ENCODE measurements at places on chromosomes 4 and X. TPM values are rescaled to one million over a fixed set of nuclear protein-coding genes. Genes with fewer than 3 reads are reported as not detected.

GRCh38 chr4:74660866-74661265 is 133.5 kb downstream of the BTC start:
- DNase-seq: no peak

DNA sequence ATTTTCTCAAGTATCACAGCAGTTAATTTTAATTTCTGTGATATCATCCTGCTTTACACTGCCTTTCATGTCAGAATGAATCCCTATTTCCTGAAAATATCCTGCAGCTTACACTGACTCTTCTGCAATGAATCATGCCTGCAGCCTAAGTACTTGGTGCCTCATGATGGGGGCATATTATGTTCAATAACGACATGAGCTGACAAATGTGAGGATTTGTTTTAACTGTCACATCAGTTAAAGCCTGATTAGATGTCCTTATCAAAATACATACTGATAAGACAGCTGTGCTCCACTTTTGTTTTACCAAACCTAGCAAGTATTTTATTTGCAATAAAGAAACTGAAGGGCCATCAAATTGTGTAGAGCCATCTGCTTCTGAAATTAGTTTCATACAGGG is 359.9 kb upstream of the AGA start:
- DNase-seq: no peak

DNA sequence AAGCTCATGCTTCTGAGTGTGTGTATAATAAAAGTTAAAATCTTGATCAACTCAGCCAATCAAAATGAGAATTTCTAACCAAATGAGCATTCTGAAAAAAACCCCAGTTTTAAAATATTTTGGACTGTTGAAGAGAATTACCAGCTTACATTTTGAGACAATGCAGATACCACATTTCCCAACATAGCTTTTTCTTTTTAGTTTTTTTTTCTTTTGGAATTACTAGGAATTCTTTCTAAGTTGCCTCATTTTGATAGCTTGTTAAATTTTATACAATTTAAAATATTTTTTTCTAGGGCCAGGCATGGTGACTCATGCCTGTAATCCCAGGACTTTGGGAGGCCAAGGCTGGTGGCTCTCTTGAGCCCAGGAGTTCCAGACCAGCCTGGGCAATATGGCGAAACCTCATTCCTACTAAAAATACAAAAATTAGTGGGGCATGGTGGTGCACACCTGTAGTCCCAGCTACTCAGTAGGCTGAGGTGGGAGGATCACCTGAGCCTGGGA is 2.2 kb downstream of the RP2 start:
- DNase-seq: no peak

DNA sequence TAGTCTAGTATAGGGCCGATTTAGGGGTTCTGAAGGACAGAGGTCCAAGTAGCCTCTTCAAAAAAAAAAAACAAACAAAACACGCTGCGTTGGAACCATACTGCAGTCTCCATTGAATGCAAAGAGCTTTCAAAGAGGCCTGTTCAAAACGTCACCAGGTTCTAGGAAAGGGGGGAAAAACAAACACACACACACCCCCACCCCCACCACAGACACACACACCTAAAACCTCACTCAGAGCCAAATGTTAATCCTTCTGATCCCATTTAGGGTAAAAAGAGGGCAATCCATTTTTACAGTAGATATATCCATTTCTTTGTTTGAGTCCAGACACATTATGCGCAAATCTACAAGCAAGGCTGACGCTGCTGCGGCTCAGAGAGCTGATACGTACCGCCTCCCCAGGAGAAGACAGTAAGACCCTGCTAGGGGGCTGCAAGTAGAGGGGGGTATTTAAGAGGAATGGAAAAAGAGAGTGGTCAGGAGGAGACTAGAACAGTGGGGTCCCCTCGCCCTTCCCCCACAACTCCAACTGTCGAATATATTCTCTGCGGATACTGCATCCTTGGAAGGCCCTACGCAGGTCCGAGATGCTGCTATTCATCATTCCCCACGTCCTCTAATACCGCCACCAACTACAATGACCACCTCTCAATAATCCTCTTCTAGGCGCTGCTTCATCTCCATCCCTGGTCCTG is 1.3 kb downstream of the NKRF start:
- no peak for DNase-seq

- DNase-seq: peak; percentile 70
These were observed 47.8 kb downstream of the CRLF2 start for GRCh38 chrX:1164322-1165288.

- no peak for DNase-seq
These were observed 190.6 kb upstream of the RBPJ start for GRCh38 chr4:26130173-26130572.

- DNase-seq: no peak
These were observed 2.4 kb upstream of the FAM50A start for GRCh38 chrX:154441564-154441963.

DNA sequence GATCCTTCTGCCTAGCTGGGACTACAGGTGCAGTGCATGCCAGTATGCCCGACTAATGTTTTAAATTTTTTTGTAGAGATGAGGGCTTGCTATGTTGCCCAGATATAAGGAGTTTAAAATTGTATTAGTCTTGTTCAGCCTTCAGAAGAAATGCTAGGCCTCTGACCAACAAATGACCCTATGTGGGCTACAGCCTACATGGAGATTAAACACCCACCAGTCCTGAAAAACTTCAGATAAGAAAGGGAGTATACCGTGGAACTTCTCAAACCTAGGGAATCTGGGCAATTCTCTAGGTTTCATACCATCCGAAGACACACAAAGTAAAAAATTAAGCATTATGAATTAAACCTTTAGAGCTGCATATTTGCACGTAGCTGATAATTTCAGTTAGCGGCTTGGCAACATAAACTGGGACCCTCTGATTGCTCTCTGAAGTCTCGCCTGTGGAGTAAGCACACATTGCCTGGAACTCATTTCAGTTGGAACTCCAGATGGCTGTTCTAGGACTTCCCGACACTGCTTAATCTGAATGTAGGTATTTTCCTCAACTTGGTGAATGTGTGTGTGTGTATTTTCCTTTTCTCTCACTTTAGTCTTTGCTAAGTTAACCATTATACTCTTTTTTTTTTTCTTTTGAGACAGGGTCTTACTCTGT is 33.0 kb downstream of the MOB1B start:
- DNase-seq: no peak

DNA sequence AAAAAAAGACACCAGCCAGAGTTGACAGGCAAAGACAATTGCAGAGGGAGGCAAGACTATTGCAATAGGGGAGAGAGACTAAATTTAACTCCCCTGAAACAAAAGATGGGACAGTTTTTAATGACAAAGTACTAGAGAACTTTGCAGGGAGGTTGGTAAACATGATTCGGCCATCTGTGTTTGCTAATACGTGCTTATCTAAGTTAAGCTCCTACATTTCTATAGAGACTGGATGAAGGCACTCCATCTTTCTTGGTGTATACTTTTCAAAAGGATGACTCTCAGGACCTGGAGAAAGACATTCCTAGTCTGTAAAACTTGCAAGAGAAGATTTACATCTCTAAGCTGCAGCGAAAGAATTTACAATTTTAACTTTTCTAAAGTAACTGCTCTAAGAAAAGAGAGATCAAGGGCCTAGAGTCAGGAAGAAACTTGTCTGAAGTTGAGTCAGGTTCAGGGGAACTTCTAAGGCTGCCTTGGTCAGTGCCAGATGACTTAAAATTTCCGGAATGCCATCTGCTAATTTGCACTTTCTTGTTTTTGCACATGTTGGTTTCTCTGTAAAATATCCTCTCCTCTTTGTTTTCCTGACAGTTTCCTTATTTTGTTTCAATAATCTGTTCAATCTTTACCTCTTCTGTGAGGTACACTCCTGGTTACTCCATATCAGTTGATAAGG is 10.6 kb downstream of the ADAM29 start:
- no peak for DNase-seq

GRCh38 chr4:38842994-38843393 is 13.6 kb downstream of the TLR6 start:
- DNase-seq: no peak

DNA sequence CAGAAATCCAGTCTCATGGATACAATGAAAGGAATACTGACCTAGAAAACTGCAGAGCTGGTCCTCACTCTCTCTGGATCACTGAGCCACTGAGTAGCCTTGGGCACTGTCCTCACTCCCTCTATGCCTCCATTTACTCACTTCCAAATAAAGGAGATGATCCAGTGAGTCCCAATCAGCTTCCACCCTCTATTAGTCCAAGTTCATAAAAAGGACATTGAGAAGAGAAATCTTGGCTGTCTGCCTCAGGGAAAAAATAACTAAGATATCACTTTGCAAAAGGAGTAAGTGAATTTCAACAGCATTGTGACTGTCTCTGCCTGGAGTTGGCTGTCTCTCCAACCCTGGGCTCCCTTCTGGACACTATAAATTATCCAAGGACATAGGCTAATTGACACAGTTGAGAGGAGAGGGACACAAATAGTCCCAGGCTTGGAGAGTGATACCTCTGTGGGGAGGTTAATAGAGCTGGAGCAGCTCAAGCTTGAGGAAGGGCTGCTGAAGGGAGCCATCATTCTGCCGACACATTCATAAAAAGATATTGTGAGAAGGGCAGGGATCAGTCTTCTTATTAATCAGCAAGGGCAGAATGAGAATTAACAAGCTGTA is 572.3 kb downstream of the RAB28 start:
- no peak for DNase-seq

DNA sequence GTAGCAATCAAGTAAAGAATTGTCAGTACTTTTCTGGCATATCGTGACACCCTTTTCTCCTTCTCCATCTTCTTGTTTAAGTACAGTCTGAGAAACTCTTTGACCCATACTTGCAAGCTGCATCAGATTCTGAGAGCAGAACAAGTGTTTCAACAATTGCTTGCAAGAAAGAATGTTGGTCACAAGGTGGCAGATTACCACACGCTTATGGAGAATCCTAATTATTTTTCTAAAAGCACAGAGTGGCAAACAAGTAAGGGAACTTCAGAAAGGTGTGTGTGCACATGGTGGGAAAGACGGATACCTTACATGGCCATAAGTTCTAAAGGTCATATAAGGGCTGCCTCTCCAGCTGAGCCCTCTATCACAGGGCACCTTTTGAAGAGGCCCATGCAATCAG is 136.4 kb upstream of the FGF13 start:
- no peak for DNase-seq

GRCh38 chr4:4377732-4378460 is 9.0 kb upstream of the NSG1 start:
- DNase-seq: peak; percentile 37

GRCh38 chr4:41287005-41287404 is 30.3 kb downstream of the UCHL1 start:
- no peak for DNase-seq

GRCh38 chrX:68183612-68184214 is 249.6 kb downstream of the OPHN1 start:
- no peak for DNase-seq

The DGKK gene
- total RNA-seq: not detected

The NEUROG2 gene
- not detected for total RNA-seq

The POLN gene
- 9.4 TPM for total RNA-seq

The DKK2 gene
- total RNA-seq: 3.3 TPM

The LNX1 gene
- 2.5 TPM for total RNA-seq
